ENCODE measurements at places on chromosomes 16 and 17.

DNA sequence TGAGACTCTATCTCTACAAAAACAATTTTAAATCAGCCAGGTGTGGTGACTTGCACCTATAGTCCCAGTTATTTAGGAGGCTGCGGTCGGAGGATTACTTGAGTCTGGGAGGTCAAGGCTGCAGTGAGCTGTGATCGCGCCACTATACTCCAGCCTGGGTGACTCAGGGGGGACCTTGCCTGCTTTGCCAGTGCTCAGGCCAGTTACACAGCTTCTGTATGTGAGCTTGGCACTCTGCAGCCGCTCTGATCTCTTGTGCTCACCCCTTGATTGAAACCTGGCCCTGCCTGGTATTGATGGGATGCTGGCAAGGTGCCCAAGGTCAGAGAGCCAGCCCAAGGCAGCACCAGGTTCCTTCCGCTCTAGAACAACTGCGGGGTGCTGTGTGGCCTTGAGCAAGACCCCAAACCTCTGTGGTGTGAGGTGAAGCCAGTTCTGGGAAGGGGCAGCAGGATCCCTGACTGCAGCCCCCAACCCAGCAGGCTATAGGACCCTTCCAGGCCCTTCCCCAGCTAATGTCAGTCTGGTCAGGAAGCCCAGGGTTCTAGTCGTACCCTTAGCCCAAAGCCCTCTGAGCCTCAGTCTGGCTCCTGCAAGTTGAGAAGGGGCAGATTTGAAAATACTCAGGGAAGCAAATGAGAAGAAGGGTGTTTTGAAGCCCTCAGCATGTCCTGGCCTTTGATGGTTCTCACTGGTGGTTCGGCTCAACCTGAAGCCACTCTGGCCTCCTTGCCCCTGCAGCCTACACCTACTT, 18.9 kb downstream of the MMP15 start:
- no peak for DNase-seq

DNA sequence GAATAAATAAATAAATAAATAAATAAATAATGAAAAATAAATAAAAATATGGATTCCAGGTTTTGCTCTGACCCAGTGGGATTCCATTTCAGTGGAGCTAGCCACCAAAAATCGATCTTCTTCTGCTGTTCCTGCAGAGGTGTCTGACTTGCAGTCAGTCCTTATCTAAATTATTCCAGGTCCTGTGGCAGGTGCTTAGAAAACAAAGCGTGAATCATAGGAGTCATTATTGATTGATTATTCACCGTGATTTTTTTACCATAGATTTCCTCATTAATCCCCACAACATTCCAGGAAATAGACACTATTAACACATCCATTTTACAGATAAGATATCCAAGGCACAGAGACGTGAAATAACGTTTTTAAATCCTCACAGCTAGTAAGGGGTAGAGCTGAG, 31.5 kb upstream of the ABR start:
- no peak for DNase-seq

DNA sequence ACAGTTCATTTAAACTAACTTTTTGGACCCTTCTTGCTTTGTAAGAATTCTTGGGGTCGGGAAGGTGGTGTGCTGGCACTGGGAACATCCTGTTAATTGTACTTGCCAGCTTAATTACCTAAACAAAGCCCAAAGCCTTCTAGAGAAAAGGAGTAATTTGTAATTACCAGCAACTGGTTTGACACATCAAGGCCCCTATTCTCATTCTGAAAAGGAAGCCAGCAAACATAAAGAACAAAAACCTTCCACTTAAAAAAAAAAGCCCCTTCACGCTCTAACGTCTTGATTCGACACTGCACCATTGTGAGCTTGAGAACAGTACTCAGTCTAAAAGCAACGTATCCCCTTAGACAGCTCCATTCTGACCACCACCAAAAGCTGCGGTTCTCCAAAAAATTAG, 74.7 kb upstream of the RPH3AL start:
- no peak for DNase-seq

GRCh38 chr16:1613728-1614455, 1.7 kb downstream of the CRAMP1 start:
- DNase-seq = no peak

- DNase-seq = no peak
Observed at GRCh38 chr16:35744726-35745125, 2285.3 kb downstream of the TP53TG3F start.

DNA sequence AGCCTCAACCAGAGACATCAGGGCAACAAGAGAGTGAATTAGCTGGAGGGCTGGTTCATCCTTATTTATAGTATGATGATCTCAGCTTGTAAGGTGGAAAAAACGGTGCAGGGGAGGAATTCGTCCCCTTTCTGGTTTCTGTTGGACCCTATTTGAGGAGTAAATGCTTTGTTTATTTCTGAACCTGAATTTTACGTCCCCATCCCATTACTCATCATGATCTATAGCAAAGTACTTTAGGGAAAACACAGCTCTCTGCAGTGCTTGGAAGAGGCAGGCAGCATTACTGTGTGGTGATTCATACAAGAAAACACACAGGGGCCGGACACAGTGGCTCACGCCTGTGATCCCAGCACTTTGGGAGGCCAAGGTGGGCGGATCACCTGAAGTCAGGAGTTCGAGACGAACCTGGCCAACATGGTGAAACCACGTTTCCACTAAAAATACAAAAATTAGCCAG, 8.0 kb upstream of the VAT1L start:
- no peak for DNase-seq

DNA sequence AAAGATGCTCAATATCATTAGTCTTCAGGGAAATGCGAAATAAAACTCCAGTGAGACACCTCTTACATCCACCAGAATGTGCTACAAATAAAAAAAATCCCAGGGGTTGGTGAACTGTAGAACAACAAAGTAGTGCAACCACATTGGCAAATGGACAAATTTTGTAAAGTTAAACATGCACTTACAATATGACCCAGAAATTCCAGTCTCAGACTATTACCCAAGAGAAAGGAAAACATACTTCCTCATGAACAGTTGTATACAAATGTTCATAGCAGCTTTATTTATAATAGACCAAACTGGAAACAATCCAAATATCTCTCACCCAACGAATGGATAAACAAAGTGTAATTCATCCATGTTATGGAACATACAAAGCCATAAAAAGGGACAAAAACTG, 239.5 kb downstream of the ABCC12 start:
- DNase-seq = no peak

DNA sequence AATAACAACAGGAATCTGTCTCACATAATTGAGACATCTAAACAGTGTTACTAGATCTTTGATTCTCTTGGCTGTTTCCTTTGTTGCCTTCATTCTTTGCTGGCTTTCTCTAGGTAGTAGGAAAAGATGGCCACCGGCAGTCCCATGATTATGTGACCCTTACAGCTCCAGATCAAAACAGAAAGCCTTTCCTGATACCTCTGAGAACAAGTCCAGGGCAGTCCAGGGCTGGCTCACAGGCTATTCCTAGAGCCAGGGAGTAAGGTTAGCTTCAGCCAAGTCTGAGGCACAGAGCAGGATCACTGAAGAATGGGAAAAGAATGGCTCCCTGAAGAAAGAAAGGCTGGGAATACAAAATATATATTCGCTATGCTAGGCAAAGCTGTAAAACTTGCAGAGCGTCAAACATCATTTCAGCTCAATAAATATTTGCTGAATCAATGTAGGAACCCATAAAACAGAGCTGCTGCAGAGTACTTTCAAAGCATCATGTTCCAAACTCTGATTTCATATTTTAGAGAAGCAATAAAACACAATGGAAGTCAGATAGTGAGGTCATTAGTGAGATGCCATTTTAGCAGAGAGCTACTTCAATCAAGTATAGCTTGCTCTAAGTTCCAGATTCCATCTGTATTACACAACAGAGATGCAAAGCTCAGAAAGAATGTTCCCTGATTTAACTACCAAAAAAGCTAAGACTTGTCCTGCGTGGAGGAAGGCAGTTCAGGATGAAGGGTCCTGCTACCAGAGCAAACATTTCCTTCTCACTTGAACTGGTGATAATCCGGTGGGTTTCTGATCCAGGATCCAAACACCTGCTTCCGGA, 23.4 kb downstream of the ADAT1 start:
- no peak for DNase-seq

- DNase-seq = no peak
Observed at GRCh38 chr17:8726941-8727555, 17.6 kb downstream of the CCDC42 start.

DNA sequence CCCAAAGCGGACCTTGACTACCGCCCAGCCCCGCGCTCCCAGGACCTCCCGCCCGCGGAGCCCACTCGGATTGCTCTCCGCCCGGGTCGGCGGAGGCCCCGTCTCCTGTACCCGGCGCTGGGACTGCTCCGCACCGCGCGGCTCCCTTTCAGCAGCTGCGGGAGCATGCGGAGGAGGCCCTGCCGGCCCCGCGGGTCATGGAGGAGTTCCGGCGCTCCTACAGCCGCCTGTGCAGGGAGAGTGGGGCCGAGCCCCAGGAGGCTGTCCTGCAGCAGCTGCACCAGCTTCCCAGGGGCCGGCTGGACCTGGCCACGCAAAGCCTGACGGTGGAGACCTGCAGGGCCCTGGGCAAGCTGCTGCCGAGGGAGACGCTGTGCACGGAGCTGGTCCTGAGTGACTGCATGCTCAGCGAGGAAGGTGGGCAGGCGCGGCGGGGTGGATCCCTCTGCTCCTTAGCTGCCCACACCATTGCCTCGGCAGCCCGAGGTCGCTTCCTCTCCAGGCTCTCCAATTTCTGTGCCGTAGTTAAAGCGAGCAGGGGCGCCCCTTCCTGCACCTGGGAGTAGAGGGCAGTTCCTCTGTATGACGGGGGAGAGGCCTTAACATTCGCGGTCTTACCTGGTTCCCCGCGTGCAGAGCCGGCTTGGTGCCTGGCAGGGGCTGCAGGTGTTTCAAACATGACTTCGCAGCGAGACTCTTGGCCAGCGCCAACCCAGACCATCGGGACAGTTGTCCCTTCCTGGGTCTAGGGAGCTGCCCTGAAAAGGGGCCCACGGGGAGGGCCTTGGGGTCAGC, 539 bp downstream of the LRRC45 start:
- DNase-seq = peak; percentile 48

DNA sequence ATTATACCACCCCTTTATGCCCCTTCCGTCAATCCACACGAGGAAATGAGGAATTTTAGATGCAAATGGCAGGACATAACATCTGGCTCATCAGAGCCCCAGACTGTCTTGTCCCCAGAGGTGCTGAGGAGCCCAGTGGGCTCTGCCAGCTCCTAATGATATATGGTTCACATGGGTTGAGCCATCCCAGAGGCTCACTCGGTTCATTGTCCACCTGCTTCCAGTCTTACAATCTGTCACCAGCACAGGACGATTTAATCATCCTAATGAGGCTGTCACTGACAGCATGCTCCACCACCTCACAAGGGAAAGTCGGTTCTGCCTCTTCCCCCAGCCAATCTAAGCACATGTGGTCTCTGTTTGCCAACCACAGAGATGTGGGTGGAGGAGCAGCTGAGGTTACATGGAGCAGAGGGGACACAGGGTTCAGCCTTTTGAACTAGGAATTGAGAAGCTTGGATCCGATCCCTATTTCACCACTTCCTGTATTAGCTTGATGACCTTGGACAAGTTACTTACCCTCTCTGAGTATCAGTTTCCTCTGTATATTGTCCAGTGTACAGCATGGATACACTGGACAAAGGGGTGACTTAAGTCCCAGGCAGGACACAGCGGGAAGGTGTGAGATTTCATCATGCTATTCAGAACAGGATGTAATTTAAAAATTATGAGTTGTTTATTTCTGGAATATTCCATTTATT, 27.0 kb upstream of the DHX8 start:
- no peak for DNase-seq

- DNase-seq = peak; percentile 69
Observed at GRCh38 chr17:77433385-77434135, 292.8 kb downstream of the SEC14L1 start.

DNA sequence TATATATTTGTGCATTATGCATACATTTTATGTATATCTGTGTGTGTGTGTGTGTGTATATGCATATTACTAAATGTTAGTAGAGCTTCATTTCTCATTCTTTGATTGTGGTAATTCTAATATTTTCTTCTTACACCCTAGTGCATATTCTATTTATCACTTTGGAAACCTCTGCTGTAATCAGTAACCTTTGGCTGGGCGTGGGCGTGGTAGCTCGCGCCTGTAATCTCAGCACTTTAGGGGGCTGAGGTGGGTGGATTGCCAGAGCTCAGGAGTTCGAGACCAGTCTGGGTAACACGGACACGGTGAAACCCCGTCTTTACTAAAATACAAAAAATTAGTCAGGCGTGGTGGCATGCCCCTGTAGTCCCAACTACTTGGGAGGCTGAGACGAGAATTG, 26.9 kb downstream of the CPSF4L start:
- DNase-seq = no peak

GRCh38 chr16:27723711-27724481, 174.0 kb downstream of the KATNIP start:
- DNase-seq = no peak

- no peak for DNase-seq
Observed at GRCh38 chr17:48047113-48047740, 932 bp upstream of the NFE2L1 start.

DNA sequence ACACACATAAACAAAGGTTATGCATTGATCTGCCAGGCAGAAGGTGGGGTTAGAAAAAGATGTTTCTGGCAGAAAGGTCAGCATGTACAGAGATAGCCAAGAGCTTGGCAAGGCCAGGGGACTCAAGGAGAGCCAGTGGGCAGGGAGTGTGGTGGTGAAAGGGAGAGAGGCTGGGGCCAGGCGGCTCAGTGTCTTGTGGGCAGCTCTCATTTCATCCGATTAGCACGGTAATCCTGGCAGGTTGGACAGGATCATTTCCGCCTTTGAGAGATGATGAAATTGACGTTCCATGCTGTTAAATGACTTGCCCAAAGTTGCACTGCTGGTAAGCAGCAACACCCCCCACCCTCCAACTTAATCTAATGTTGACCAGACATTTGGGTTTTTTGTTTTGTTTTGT, 3.6 kb downstream of the CHD9 start:
- no peak for DNase-seq

DNA sequence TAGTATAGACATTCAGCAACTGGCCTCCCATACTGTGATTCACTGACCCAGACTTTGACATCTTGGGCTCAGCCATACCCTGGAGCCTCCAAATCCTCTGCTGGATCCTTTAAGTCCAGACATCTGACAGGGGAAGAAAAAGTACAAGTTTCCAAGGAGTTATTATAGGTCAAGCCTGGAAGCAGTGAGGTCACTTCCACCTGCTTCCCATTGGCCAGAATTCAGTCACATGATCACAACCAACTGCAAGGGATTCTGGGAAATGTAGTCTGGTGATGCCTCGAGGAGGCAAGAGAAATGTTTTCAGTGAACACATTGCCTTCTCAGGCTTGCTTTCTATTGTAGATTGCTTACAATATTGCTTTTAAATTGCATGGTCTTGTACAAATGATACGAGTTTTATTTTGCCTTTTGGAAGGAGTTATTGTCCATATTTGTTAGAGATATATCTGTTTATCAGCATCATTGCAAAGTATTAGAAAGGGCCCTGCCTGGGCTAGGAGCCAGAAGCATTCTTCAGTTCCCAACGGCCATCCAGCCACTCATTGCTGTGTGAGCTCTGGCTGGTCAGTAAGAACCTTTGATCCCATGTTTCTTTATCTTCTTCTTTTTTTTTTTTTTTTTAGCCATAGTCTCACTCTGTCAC, 696.9 kb downstream of the WWOX start:
- DNase-seq = peak; percentile 20

All from BE2C (cell line).